ENCODE measurements at places on chromosomes 5 and 9.

GRCh38 chr5:73981704-73982103 is 355.7 kb downstream of the ARHGEF28 start:
- no peak for DNase-seq

- no peak for DNase-seq
Measured at GRCh38 chr9:21506626-21507482, 24.7 kb upstream of the IFNE start.

- DNase-seq = peak; percentile 95
Measured at GRCh38 chr5:179023528-179024189, at the start of gene ZNF879. TSS of gene ZNF879 (plus strand) at chr5:179023804. CDS start at chr5:179025005, 1,201 bp downstream.

DNA sequence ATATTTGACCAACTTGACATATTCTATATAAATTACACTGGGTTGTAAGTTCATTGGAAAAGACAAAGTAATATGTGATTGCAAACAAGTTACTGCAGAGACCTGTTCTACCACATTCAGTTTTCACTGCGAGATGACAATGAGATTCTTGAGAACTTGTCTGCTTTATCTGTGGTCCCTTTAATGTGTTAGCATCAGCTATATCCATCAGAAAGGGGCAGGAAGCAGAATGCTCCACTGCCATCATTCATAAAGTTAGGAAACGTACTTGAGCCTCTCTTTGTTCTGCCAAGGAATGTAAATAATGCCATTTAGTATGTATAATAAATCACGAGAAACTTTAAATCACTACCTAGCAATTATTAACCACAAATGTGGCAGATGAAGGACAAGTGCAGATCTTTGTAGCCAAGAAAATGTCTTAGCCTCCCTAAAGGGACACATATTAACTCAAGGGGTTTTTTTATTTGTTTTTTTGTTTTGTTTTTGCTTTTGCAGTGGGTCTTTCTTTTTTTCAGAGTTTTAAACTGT is 59.4 kb downstream of the GIN1 start:
- no peak for DNase-seq

- no peak for DNase-seq
Measured at GRCh38 chr9:2093920-2094597, 78.9 kb downstream of the SMARCA2 start.

DNA sequence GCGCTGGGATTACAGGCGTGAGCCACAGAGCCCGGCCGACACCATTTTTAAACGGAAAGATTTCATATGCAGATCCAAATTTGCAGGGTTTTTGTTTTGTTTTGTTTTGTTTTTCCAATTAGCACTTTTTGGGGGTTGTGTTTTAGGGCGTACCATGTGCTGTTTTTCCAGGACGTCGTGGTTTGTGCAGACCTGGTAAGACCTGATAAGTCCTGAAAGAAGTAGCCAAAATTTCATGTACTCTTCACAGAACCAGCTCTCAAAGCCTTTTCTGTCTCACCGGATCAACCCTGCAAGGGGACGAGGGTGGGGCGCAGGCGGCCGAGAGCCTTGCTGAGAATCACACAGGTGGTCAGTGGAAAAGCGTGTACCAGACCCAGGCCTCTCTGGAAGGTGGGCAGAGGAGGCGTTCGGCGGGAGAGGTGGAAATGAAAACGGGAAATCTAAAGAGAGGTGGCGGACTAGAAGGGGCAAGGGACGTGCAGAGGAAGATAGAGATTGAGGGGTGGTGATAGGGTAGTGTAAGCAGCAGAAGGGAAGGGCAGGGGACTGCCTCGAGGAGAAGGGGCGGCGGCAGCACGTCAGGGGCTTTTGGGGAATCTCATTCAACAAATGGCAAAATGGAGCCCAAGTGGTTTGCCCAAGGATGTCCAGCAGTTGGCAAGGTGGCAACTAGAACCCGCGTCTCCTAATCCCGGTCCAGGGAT is 1.1 kb upstream of the FAF2 start:
- no peak for DNase-seq

- DNase-seq = no peak
Measured at GRCh38 chr5:41325074-41325473, 111.7 kb upstream of the C6 start.

DNA sequence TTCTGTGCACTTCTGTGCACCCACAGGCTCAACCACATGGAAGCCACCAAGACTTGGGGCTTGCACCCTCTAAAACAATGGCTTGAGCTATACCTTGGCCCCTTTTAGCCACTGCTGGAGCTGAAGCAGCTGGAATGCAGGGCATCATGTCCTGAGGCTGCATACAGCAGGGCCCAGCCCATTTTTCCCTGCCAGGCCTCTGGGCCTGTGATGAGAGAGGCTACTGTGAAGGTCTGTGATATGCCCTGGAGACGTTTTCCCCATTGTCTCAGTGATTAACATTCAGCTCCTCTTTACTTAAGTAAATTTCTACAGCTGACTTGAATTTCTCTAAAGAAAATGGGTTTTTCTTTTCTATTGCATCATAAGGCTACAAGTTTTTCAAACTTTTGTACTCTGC is 134.0 kb upstream of the EGFLAM start:
- DNase-seq = no peak

- DNase-seq = no peak
Measured at GRCh38 chr5:27906931-27907601, 868.7 kb upstream of the CDH9 start.

- DNase-seq = no peak
Measured at GRCh38 chr9:128297221-128297773, 21.2 kb downstream of the SWI5 start.

- no peak for DNase-seq
Measured at GRCh38 chr9:35682051-35682450, 7.7 kb downstream of the TPM2 start.

GRCh38 chr5:63743096-63743798 is 219.0 kb downstream of the HTR1A start:
- no peak for DNase-seq

DNA sequence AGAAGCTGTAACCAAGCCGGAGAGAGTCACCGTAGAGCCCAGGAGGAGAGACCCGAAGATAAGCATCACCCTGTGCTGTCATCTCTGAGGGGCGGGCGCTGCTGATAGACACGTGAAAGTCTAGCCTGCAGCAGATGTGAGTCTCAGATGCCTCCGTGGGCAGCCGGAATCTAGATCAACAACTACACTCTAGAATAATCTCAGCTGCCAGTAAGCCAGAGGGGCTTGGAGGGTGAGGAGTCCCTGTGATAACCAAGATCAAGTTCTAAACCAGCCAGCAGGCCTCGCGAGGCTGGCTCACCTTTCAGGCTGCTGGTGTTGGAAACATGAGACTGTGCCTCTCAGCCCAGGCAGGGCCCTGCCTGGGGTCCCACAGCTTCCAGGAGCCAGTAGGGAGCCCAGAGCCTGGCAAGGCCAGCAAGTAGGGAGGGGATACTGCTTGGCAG is 54.1 kb downstream of the DAPK1 start:
- no peak for DNase-seq

GRCh38 chr9:110844121-110844520 is 175.5 kb downstream of the MUSK start:
- DNase-seq = no peak

- no peak for DNase-seq
Measured at GRCh38 chr9:131238402-131239021, 37.8 kb downstream of the FAM78A start.

GRCh38 chr5:54603372-54603771 is 85.8 kb downstream of the SNX18 start:
- no peak for DNase-seq

DNA sequence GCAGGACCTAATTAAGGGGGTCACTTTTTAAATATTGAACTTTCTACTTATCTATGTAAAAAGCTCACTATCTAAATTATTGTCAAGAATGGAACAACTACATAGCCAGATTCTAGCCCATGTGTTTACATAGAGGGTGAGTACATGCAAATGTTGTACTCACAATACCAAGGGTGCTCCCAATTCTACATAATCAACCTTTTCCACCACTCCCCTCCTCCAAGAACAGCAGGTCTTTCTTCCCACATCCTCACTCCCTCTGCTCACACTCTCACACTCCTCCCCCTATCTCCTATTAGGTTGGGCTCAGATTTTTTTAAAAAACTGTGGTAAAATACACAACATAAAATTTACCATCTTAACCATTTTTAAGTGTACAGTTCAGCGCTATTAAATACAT is 325.4 kb downstream of the ARL15 start:
- DNase-seq = no peak

- DNase-seq = no peak
Measured at GRCh38 chr5:179840321-179840720, 18.3 kb downstream of the MRNIP start.

DNA sequence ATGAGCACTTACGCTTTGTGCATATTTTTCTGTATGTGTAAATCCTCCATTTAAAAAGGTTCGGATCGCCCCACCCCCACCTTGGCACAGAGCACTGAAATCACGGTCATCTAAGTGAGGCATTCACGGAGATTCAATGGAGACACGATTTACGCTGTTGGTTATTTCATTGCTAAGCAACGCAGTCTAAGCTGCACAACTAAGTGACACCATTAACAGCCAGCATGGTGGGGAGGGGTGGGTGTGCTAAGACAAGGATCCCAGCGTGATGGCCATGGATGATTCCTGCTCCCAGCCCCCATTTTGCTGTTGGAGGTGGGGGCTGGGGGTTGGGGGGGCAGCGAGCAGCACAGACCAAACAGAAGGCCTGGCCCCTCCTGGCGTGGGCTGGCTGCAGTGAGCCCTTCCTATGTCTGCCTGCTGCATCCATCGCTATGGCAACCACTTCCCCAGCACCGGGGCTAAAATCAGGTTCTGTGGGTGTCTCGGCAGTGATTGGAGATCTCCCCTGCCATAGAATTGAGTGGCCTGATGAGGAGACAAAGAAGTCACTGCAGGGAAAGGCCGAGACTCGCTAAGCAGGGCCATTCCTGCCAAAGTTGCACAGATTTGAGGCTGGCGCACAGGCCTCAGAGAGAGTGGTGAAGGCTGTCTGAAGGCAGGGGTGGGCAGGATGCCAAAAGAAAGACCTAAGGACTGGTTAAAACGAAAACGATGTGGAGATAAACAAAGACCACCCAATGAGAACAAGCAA is 14.3 kb upstream of the MARCHF6 start:
- no peak for DNase-seq

GRCh38 chr5:143177263-143177983 is 226.1 kb downstream of the NR3C1 start:
- DNase-seq = no peak

DNA sequence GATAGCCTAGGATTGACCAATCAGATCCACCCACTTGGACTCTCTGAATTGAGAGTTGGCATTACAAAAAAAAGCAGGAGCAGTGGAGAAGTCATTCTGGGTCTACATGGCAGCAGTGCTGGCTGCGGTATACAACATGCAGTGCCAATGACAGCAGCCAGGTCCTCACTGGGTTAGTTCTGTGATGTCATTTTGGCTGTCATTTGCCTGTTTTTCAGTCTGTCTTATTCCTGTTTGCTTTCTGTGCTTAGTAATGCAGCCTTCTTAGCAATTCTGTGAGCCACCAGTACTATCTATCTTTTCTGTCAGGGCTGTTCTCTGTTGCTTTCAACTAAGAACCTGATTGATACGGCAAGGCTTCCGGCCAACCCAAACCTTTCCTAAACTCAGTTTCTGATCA is 471.8 kb downstream of the BNC2 start:
- DNase-seq = no peak

DNA sequence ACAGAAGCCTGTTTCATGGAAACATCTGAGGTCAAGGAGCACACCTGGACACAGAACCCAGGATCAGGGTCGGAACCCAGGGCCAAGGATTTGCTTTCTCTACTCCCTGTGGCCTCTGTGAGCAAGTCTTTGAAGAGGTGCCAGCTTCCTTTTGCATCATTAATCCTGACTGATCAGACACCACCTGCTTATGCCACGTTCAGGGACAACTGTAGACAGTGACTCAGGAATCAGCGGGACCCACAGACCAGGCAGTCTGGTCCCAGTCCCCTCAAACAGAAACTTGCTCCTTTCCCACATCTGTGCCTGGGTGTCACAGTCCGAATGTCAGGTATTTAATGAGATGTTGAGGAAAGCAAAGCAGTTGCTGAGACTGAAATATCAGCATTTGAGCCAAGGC is 154.8 kb downstream of the SGCD start:
- no peak for DNase-seq

DNA sequence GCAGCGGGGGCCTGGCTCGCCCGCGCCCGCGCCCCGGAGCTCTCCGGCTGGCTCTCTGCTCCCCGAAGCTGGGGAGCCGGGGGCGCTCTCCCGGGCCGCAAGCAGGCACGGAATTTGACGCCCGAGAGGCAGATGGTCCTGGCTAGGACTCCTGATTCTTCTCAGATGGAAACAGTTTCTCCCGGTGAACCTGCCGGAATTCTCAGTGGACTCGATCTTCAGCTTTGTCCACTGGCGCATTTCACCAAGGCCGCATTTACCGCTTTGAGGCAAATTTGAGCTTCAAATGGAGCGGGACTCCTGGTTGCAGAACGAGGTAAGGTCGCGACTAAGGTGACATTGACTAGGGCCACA is 305.7 kb upstream of the KCNN2 start:
- no peak for DNase-seq

GRCh38 chr9:134626571-134627416 is 14.8 kb upstream of the COL5A1 start:
- no peak for DNase-seq

DNA sequence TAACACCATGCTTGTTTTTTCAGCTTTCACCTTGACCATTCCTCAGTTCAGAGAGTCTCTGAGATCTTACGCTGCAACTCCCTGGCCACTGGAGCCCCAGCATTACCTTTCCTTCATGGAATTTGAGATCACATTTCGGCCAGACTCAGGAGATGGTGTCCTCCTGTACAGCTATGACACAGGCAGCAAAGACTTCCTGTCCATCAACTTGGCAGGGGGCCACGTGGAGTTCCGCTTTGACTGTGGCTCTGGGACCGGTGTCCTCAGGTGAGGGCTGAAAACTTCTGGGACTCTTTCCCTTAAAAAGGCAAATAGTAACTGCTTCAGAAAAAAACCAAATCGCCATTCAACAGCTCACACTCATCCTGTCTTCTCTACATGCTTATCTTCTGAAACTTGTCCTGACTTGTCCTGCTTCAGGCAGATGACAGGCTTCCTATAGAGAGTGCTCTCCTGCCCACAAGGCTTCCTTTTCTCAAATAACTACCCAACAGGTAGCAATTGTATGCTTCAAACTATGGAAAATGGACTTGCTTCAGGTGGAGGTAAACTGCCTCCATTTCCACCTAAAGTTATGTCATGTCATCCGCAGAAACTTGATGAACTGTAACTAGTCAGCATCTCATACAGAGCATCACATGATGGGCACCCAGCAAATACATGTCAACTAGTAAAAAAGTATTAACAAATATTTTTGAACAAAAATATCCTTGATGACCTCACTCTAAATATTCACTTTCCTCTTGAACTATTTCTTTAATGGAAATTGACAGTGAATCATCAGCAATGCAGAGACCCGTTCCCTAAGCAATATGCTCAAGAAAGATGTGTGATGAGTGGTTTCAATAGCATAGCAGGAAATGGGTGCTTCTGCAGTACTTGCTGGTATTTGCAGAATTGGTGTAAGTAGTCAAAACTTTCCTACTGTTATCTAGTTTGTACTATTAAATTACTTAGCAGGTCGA is 129.2 kb downstream of the LIFR start:
- no peak for DNase-seq

DNA sequence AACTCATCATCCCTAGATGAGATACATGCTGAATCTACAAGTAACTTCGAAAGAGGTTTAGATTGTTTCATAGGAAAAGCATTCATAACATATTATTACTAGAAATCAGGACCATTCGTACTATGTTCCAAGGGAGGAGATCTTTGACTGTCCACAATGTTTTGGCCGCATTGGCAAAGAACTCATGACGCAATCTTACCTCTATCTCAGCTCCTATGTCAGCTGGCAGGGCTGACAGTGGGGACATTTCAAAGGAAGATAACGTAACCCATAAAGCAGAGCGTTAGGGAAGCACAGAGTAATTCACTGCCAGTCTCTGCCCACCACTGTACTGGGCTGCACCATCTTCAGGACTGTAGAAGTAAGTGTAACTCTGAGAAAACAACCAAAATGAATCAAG is 69.7 kb downstream of the EFNA5 start:
- no peak for DNase-seq

All from KG1 (cell line).